ENCODE measurements at places on chromosomes 2 and 18.

GRCh38 chr2:1210352-1210751, 202.9 kb upstream of the TPO start:
- DNase-seq: no peak

GRCh38 chr18:50154420-50154819, 40.5 kb downstream of the MYO5B start:
- DNase-seq: no peak

- DNase-seq: no peak
These were observed 124.3 kb downstream of the TMEM18 start for GRCh38 chr2:552906-553305.

DNA sequence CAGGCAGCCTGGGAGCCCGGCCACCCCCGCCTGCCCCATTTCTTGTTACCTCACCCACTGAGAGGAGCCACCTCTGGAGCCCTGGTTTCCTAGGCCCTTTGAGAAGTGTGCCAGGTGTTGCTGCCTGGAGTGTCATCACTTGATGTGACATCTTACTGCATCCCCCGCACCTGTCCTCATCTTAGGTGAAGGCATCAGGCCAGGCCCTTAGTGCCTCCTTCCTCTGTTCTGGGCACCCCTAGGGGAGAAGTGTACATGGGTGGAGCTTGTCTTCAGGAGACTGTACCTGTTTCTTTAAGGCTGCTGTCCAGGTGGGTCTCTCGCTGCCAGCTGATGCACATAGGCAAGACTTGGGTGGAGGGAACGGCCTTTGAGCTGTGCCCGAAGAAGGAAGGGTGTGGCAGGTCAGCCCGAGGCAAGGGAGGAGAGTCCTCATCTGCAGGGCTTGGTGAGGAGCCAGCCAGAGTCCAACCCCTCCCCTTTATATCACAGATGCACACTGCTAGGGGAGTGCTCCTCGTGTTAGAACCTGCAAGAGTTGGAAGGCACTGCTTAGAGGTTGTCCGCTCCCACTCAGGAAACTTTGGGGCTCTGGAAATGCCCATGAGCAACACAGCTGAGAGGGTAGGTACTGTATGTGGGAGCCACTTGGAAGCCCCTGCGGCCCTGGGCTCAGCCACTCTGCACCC, 45.9 kb downstream of the NCK2 start:
- DNase-seq: no peak

Measured in ACHN (cell line).